T-cell (primary cell): ENCODE measurements at places on chromosomes 3 and 15. TPM values are rescaled to one million over a fixed set of nuclear protein-coding genes. Genes with fewer than 3 reads are reported as not detected.

The HRG gene
- not detected for total RNA-seq

The WDR5B gene
- 10.2 TPM for total RNA-seq

DNA sequence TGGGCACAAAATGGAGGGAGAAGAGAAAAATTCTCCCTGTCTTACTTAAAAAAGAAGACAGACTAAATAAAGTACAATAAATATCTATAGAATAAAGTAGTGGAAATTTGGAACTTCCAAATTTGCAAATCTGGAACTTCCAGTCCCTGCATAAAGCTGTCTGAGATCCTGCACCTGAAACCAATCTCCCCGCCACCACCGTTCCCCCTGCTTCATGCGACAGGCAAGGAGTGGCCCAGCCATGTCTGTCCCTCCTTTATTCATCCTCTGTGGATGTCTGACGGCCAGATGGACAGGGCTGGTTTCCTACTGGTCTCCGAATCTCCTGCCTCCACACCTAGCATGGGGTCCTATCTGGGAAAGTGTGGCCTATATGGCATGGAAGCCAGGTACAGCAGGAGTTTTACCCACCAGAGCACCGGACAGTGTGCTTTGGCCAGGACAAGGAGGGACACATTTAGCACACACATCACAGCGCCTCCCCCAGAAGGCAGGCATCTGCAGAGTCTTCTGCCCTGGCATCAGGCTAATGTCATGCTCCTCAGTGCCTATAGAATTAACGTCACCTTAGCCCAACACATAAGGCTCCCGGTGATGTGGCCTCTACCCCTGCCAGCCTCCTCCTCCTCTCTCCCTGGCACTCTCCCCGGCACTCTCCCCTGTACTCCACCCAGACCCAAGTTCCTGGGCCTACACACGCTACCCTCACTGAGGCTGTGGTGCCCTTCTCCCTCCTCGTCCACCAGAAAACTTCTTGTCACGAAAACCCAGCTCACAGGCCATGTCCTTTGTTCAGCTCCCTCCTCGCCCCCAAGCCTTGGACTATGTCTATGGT, 170.8 kb downstream of the XXYLT1 start:
- DNase-seq = no peak

DNA sequence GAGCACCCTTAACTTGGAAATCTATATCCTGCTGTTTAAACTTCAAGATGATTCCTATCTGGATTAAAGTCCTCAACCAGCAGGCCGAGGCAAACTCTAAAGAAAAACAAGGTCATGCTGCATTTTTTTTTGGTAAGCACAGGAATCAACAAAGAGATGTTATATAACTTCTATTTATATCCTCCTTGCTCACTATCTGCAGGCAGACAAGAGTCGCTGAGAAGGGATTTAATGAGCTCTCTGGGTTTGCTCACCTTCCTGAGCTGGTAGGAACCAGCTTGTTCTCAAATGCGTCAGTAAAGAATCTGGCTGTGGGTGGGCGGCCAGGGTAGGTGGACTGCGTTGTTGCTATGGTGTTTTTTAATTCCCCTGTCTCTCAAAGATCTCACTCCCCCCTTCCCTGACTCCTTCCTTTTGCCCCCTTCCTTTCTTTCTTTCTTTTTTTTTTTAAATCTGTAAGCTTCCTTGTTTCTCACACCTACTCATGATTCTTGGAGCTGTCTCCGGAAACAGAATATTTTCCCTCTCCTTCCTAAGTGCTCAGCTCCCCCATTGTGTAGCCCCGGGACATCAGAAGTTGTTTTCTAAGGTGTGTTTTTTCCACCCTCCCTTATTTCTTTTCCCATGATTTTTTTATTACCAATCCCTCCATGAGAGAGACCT, 228.8 kb upstream of the BHLHE40 start:
- DNase-seq = no peak

- peak; percentile 63 for DNase-seq
Measured at GRCh38 chr15:88621789-88622604, 857 bp downstream of the AEN start.

DNA sequence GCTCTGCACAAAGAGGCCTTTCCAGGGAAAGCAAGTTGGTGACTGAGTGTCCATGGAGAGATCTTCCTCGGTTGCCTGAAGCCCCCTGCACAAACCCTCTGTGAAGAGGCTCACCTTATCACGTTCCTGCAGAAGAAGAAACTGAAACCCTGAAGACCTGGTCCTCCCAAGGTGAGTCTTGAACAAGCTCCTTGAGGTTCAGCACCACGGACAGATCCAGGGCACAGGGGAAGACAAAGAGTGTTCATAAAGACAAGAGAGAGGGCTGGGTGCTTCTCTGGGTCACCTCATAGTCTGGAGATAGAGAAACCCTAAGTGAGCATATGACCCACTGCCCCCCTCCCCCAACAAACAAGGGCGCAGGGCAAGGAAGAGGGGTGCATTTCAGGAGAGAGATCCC, 21.7 kb upstream of the TBC1D21 start:
- DNase-seq = no peak

DNA sequence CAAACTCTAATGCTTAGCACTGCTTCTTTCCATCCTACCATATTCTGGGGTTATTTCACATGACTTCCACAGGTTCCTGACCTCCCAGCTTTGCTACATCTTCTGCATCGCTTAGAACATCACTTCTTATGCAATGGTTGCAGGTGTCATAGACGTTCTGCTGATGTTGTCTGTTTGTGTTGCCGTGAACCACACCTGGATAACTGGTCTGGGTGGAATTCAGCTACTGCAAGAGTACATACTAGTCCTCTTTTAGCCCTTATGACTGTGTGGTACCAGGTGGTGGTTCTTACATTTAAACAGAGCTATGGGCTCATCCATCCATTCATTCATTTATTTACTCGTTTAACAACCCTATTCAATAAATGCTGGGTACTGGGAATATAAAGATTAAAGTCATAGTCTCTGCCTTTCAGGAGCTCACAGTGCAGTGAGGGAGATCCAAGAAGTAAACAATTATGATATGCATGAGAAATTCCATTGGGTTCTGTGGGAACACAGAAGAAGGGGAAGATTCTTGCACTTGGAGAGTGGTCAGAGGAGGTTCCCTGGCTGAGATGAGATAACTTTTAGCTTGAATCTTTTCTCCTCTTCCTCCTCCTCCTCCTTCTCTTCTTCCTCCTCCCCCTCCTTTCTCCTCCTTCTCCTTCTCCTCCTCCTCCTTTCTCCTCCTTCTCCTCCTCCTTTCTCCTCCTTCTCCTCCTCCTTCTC, 30.8 kb downstream of the TMEM45A start:
- no peak for DNase-seq

DNA sequence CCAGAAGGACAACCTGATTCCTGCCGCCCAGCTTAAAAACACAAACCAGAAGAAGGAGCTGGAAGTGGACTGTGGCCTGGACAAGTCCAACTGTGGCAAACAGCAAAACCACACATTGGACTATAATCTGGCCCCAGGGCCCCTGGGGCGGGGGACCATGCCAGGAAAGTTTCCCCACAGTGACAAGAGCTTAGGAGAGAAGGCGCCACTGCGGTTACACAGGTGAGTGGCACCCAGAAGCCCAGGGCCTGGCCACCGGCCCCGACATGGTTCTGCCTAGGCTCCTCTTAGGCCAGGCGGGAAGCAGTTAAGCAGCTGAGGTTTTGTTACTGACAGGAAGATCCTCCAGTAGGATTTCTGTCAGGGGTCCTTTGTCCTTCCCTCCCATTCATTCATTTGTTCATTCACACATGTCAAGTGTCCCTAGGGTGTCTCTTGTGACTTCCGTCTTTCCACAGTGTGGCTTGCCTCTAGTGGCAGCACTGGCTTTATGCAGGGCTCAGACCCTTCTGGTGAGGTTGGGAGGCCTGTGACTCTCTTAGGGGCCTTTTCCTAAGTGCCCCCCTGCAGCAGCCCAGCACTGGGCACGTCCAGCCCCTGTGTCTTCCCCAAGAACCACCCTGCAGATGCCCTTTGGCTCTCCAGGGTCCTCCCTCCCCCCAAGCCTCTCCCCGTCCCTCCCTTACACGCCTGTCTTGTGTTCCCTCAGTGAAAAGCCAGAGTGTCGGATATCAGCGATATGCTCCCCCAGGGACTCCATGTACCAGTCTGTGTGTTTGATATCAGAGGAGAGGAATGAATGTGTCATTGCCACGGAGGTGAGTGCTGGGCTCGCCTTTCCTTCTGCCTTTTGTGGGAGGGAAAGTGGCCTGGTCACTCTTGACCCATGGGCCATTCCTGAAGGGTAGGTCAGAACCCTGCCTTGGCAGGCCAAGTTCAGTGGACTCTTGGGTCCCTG, 7.8 kb downstream of the DLL4 start:
- no peak for DNase-seq

The SH3GL3 gene
- total RNA-seq = not detected

The UBE3A gene
- total RNA-seq = 118 TPM

DNA sequence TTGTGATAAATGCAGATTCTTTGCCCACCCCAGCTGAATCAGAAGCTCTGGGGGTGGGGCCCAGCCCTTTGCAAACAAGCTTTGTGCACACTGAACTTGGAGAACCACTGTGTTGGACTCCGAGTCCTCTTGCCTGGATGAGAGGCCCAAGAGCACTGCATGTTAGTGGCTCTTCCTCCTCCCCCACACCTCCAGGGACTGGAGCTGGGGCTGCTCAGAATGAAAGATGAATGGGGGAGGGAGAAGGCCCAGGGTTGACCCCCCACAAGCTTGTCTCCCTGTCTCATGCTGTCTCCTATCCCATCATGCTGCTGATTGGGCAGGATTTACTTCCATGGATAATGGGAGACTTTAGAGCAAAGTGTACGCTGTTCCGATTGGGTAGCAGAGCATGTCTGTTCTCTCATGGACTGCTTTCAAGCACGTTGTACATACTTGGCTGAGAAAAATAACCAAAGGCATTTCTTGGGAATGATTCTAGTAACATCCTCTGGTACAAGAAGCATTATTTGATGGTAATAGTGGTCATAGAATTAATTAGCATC, 99.6 kb downstream of the PGPEP1L start:
- no peak for DNase-seq
